A549 treated with RU486 at 1 μM for 4 hours (cell line): ENCODE measurements at places on chromosomes 12 and 14. TPM values are rescaled to one million over a fixed set of nuclear protein-coding genes. Genes with fewer than 3 reads are reported as not detected.

BCL11B gene
- total RNA-seq: 0.16 to 0.30 TPM (median 0.30 TPM) in 5 replicates

RNASE2 gene
- not detected in 5 replicates for total RNA-seq

BMP4 gene
- 1.5 to 3.3 TPM (median 2.1 TPM) in 5 replicates for total RNA-seq

TMTC2 gene
- 0.77 to 1.2 TPM (median 0.83 TPM) in 5 replicates for total RNA-seq

SELPLG gene
- 0.95 to 1.1 TPM (median 1.1 TPM) in 5 replicates for total RNA-seq

FOXM1 gene
- 85.7 to 103 TPM (median 90.5 TPM) in 5 replicates for total RNA-seq

DTX1 gene
- 0.42 to 0.82 TPM (median 0.57 TPM) in 5 replicates for total RNA-seq

KLHL33 gene
- total RNA-seq: not detected in 5 replicates

CLEC1A gene
- total RNA-seq: not detected in 5 replicates

GNB3 gene
- total RNA-seq: 1.0 to 3.0 TPM (median 1.9 TPM) in 5 replicates

DHRS2 gene
- 5.7 to 10.2 TPM (median 7.7 TPM) in 5 replicates for total RNA-seq

STAT6 gene
- total RNA-seq: 36.7 to 55.0 TPM (median 49.2 TPM) in 5 replicates

KRT80 gene
- 46.7 to 71.8 TPM (median 60.6 TPM) in 5 replicates for total RNA-seq

NRDE2 gene
- 8.5 to 11.2 TPM (median 9.2 TPM) in 5 replicates for total RNA-seq

SLC4A8 gene
- total RNA-seq: 1.0 to 1.6 TPM (median 1.3 TPM) in 5 replicates
